ENCODE measurements at places on chromosomes 11 and 22.

DNA sequence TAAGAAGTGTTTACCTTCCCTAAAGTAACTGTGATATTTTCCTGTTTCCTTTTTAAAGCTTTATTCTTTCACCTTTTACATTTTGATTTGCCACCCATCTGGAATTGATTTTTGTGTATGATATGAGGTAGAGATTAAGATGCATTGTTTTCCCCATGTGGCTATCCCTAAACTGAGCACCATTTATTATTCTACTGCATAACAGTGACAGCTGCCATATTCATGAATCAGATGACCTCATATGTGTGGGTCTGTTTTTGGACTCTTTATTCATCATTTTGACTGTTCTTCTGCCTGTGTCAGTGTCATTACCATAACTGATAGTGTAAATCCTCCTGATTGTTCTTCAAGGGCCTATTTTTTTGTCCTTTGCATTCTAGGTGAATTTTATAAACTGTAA lies 50.8 kb downstream of the HIPK3 start:
- no peak for DNase-seq

GRCh38 chr11:63729326-63729725 lies 39.2 kb downstream of the ZFTA start:
- DNase-seq: no peak

GRCh38 chr11:2260491-2261364 lies 9.7 kb downstream of the ASCL2 start:
- DNase-seq: no peak

GRCh38 chr11:82867495-82868082 lies 32.6 kb downstream of the PRCP start:
- peak; percentile 69 for DNase-seq

GRCh38 chr22:41482319-41482935 lies 13.5 kb downstream of the ACO2 start:
- no peak for DNase-seq

GRCh38 chr11:11302565-11302964 lies 50.5 kb downstream of the CSNK2A3 start:
- DNase-seq: no peak

GRCh38 chr11:114036147-114036811 lies 23.2 kb upstream of the ZBTB16 start:
- DNase-seq: peak; percentile 22

- DNase-seq: no peak
Observed at GRCh38 chr11:1765871-1766718, 2.4 kb upstream of the CTSD start.

DNA sequence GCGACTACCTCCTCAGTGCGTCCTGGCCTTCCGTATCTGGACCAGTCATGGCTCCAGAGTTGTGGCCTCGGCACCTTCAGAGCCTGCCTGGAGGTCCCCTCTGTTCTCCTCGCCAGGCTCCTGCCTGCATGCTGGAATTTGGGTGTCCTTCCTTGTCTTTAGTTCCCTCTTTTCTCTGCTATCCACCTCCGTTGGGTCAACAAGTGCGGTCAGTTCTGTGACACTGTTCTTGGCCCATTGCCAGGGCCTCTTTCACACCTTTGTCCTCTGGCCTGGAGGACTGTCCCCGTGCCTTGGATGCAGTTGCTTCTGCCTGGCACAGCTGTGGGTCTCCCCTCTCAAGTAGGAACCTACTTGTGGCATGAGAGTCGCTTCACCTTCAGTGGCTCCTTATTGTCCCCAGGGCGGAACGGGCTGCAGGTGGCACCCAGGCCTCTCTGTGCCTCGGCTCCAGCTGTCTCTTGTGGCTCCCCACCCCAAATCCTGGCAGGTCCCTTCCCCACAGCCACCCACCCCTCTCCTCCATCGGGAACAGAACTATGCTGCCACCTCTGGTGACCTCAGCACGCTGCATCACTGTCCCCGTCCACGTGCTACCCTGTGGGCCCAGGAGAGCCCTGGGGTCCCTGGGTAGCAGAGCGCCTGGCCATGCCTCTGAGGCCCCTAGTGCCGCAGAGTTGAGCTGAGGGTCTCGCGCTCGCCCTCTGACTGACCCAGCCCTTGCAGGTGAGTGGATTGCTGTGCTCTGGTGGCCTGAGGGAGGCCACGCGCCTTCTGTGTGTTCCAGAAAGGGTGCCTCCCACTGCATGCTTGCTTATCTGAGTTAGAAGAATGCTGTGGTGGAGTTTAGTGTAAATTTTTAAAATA lies 4.7 kb downstream of the DGCR8 start:
- DNase-seq: no peak

GRCh38 chr11:106670069-106670468 lies 348.2 kb downstream of the GUCY1A2 start:
- DNase-seq: no peak

- DNase-seq: no peak
Observed at GRCh38 chr22:38964306-38964705, 6.9 kb downstream of the APOBEC3A start.

- no peak for DNase-seq
Observed at GRCh38 chr11:58907780-58908179, 31.5 kb upstream of the GLYATL1 start.

- DNase-seq: no peak
Observed at GRCh38 chr11:130531061-130531460, 82.6 kb downstream of the ADAMTS15 start.

DNA sequence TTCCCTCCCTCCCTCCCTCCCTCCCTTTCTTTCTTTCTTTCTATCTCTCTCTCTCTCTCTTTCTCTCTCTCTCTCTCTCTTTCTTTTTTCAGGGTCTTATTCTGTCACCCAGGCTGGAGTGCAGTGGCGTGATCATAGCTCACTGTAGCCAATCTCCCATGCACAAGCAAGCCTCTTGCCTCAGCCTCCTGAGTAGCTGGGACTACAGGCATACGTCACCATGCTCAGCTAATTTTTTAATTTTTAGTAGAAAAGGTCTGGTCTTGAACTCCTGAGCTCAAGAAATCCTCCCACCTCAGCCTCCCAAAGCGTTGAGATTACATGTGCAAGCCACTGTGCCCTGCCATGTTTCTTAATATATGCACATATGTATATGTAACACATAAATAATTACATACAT lies 19.0 kb downstream of the TSKU start:
- DNase-seq: no peak

DNA sequence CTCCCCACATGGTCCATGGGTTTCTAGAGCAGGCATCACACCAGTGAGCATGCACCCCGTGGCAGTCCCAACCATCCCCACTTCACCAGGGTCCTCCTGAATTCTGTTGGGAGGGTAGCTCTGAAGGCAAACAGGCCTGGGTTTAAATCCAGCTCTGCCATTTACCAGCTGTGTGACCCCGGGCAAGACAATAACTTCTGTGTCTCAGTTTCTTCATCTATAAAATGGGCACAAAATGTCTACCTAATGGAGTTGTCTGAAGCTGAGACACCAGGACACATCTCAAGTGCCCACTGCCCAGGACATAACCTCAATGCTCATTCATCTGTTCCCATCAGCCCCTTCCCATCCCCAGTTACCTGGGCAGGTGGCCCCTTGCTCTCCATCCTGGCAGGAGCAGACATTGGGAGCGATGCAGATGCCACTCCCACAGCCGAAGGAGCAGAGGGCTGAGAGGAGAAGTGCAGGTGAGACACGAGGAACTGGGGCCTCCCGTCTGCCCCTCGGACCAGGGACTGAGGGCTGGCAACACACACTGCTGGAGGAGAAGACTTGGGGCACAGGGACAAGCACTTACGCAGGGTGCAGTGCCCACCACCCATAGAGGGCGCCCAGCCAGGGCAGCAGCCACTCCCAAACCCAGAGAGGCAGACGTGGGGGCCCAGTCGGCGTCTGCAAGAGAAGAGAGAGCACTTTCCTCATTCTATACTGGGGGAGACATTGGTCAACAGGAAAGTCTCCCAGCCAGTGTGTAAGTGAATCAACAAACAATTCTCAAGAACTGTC lies 4.0 kb downstream of the VWCE start:
- no peak for DNase-seq

- DNase-seq: no peak
Observed at GRCh38 chr11:134764367-134764766, 352.3 kb upstream of the B3GAT1 start.

DNA sequence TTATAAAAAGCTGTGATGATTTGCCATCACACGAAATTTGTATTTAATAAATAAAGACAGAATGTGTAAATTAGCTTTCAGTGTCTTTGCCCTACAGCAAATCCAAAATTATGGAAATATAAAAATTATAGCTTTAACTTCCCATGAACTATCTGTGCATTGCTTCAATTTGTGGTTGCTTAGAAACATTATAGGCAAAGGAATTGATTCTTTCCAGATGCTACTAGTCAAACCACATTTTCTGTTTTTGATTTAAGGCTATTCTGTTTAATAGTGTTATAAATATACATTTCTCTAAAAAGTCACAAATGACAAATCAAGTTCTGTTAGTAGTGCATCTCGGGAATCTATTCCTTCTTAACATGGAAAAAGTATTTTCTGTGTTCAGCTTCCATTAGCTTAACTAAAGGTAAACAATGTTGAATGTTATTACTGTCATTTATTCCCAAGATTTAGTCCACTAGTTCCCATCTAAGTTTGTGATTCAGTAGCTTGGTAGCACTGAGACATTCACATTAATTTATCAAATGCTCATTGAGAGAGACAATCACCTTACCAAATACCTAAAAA lies 1086.3 kb upstream of the CCDC90B start:
- DNase-seq: no peak

- no peak for DNase-seq
Observed at GRCh38 chr11:12276356-12276755, 101.0 kb upstream of the PARVA start.

- no peak for DNase-seq
Observed at GRCh38 chr22:37439347-37439746, 12.1 kb upstream of the ELFN2 start.

DNA sequence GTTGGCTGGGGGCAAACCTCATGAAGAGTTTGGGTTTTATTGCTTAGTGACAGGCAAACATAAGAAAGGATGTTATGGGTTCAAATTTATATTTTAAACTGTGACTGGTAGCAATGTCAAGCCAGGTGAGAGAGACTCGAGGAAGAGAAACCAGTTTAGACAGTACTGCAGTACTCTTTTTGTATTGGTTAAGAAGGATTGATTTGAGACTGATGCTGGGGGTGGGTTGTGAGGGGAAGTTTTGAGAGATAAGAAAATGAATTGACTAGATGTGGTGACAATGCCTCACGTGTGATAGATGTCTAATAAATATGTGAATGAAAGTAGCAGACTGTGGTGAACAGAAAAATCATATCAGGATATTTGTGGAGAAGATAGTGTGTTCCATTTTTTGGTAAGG lies 142.4 kb downstream of the DDX10 start:
- no peak for DNase-seq

DNA sequence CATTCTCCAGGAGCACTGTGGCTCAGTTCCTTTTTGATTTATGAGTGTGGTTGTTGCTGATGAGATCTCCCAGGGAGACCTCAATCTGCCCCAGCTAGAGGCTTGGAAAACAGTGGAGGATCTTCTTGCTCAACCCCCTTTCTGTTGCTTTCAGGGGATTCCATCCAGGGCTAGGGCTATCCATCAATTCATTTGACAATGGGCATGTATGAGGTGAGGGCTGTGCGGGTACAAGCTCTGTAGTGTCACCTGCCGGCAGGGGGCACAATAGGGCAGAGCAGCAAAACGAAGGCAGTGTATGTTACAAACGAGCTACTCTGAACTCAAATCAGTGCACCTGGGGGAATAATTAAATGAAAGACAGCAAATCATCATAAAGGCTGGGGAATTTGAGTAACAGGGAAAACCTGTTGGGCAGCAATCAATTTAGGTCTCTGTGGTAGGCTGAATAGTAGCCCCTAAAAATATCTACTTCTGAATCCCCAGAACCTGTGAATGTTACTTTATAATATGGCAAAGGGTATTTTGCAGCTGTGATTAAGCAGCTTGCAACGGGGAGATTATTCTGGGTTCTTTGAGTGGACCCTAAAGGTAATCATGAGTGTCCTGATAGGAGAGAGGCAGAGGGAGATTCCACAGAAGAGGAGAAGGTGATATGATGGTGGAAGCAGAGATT lies 170.3 kb upstream of the ZBED5 start:
- DNase-seq: peak; percentile 61

DNA sequence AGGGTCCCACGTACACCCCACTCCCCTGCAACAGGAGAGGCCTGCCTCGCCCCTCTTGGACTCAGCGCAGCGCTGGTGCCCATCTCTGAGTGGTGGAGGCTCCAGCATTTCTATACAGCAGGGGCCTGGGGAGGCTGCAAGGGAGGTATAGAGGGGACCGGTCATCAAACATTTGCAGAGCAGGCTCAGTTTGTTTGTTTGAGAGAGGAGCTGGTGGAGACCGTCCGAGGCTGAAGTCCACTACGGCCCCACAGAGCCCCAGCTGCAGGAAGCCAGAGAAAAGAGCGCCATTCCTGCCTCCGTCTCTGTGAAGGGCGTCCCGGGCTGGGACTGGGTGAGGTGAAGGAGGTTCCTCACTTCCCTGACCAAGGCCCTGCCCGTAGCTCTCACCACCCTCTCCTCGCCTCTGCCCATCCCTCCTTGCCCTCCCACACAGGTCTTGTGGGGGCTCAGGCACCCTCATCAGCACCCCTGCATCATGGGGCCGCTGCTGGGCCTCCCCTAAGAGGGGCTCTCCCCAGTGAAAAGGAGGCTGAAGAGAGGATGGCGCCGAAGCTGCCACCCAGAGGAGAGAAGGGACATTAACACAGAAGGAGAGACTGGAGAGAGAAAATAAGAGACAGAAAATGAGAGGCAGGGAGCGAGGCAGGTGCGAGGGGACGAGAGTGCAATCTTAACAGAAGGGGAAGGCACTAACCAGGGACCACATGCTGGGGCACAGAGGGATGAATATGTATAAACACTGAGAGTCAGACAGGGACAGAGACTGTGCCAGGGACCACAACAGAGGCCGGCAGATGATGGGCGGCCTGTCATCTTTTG lies 24.5 kb downstream of the RPUSD4 start:
- no peak for DNase-seq

GRCh38 chr11:76207642-76208401 lies 1.5 kb upstream of the WNT11 start:
- DNase-seq: peak; percentile 71

- no peak for DNase-seq
Observed at GRCh38 chr22:22976033-22976922, 88.7 kb downstream of the IGLL5 start.

- DNase-seq: no peak
Observed at GRCh38 chr11:85627332-85627997, at the start of gene DLG2. Gene DLG2 (minus strand): TSS chr11:85627344.

- no peak for DNase-seq
Observed at GRCh38 chr11:86214710-86215109, 29.8 kb upstream of the EED start.

GRCh38 chr22:38845004-38845740 lies 1.3 kb upstream of the NPTXR start:
- DNase-seq: no peak

- no peak for DNase-seq
Observed at GRCh38 chr11:77111277-77111676, 8.6 kb downstream of the OMP start.

DNA sequence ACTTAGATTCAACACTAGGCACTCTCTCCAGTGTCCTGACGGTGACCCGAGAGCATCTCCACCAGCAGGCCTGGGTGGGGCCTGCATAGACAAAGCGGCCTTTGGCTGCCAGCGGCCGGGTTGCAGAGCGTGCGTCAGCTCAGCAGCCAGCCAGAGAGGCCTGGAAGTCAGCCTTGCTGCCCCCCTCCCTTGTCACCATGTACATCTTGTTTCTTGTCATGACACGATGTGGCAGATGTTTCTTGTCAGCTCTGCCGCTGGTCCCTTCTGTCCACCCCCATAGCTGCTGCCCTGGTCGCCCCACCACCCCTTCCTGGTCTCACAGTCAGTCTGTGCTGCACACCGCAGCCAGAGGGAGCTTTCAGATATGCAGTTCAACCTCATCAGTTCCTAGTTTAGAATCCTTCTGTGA lies 33.1 kb upstream of the CBX7 start:
- no peak for DNase-seq
